ENCODE measurements at places on chromosomes 6 and 20.

DNA sequence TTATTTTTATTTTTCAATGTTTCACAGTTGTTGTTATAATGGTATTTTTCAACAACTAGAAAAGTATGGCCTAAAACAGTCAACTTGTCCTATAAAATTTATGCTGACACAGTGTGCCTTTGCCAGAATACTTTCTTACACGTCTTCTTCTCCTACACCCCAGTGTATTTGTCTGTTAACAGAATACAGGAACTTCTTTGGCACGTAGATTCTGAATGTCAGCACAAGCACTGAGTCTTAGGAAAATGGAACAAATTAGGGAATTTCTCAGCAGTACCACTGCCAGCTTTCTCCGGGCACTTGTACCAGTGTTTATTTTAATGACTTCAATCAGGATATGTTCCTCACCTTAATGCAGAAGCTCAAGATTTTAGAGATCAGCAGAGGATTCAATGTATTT is 26.7 kb upstream of the AKIRIN2 start:
- no peak for DNase-seq

DNA sequence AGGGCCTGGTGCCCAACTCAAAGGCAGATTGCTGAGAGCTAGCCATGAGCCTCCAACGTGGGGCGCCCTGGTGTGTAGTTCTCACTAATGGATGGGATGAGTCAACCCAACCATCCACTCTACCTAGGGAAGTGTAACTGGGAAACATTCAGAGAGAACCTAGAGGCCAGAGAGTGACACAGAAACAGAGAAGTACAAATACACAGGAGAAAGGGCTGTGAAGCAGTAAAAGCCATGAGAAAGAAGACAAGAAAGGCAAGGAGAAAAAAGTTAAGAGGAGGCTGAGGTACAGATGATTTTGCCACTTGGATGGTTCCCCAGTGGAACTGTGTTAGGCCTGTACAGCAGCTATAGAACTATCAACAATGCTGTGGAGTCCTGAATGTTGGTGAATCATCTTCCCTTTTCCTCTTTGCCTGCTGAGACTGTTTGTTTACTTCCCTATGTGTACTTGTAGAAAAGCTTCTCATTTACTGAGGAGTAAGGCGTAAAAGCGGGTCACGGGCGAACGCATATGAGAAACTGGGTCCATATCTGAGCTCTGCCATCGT is 39.0 kb downstream of the MAN1A1 start:
- DNase-seq = no peak

DNA sequence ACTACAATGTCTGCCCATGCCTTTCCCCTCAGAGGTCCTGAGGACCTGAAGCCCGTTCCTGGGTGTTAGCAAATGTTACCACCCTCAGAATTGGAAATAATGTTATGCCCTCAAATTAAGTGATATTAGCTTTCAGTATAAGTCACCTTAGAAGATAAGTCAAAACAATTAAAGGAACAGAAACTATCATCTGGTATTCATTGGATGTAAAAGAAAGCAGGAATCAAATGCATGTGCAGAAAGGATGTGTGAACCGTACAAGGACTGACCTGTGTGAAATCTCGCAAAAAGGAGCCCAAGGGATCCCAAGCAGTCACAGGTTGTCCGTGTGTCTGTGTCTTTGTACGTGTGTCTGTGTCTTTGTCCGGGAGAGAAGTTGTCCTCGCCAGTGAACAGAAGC is 51.6 kb upstream of the TAB2 start:
- no peak for DNase-seq

- DNase-seq = no peak
Measured at GRCh38 chr6:45689926-45690615, 312.3 kb upstream of the SUPT3H start.
